NCI-H1092 treated with DMSO at 0.1 percent for 48 hours (cell line): ENCODE measurements at places on chromosomes 5 and 9.
A peak's percentile ranks its signal among the peaks of the same experiment; 100 is the strongest.

- no peak for DNase-seq
These were observed 80.3 kb upstream of the EQTN start for GRCh38 chr9:27377147-27377807.

- no peak for DNase-seq
These were observed 8.1 kb downstream of the TNFAIP8 start for GRCh38 chr5:119363936-119364335.

GRCh38 chr5:168895295-168896071 lies 316.3 kb upstream of the PANK3 start:
- no peak for DNase-seq

DNA sequence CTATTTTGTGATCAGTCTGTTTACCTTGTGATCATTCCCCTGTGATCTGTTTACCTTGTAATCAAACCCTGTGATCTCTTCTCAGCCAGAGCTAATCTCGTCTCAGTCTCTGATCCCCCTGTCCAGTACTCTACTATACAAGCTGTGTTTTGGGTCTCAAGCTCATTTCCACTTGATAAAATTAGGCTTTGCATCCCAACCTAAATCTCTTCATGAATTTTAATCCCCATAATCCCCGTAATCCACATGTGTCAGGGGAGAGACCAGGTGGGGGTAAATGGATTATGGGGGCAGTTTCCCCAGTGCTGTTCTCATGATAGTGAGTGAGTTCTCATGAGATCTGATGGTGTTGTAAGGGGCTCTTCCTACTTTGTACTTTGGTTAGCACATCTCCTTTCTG lies 157.2 kb downstream of the PRR16 start:
- no peak for DNase-seq

DNA sequence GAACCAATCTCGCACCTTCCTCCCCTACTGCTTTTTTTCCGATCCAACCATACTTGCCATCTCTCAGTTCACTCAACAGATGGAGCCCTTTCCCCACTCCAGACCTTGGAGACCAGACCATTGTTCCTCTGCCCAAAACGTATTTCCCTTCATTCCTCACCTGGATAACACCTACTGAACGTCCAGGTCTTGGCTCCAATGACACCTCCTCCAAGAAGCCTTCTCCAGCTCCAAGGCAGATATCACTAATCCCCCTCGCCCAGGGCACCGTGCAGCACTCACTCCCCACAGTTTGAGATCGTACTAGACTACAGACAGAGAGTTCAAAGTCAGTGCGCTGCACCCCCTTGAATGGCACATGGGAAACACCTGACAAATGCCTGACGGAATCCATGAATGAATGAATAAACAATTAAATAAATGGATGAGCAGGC lies 47.1 kb upstream of the AKNA start:
- peak; percentile 78 for DNase-seq

DNA sequence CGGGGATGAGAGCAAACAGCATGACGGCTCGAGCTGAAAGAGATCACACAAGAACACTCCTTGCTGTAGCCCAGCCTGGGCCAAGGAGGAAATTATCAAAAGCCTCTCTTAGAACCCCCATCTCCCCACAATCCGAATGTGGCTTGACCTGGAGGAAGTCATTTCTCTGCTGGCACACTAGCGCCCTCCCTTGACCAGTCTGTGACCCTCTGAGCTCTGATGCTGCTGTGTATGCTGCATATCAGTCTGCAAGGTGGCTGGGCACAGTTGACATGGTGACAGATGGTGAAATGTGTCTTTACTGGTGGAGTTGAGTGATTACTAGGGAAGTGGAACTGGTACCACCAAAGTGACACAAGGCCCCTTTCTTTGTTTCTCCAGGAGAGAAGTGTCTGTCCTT lies 3.3 kb downstream of the SLC46A2 start:
- DNase-seq = no peak

DNA sequence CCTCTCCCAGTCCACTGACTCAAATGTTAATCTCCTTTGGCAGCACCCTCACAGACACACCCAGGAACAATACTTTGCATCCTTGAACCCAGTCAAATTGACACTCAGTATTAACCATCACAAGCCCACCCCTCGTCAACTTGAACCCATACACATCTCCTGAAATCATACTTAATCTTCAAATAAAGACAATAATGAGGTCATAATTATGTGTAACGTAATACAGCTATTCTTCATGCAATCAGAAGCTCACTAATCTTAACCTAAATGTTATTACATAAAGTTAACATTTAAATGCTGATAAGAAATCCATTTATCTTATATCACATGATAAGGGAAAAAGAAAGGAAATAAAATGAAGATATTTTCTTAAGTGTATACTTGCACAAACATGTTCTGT lies 65.2 kb downstream of the PPIC start:
- DNase-seq = no peak

DNA sequence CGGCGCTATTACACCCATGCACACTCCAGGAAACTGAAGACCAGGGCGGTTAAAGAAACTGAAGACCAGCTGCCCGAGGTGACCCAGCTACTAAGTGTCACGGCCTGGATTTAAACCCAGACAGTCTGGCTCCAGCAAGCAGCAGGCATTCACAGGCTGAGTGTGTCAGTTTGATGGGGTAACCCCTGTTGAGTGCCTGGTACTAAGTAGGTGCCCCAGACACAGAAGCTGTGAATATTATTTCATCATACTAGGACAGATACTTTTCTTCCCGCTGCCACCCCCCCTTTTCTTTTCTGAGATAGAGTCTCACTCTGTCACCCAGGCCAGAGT lies 7.3 kb downstream of the ENG start:
- DNase-seq = no peak

DNA sequence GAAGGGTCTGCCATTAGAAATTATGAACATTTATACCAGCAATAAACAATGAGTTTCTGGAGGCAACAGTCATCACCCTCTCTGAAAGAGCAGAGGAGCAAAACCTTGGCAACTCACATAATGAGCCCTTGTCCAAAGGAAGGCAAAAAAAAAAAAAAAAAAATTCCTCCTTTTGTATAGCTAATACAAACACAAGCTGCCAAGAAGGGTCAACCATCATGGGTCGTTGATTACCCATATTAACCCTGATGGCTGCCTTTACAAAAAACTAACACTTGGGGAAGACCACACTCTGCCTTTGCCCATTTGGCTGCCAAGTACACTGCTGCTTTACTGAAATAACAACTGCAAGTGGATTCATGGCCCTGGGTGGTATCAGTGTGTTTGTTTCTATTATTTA lies 272.7 kb downstream of the ADAMTSL1 start:
- DNase-seq = no peak

DNA sequence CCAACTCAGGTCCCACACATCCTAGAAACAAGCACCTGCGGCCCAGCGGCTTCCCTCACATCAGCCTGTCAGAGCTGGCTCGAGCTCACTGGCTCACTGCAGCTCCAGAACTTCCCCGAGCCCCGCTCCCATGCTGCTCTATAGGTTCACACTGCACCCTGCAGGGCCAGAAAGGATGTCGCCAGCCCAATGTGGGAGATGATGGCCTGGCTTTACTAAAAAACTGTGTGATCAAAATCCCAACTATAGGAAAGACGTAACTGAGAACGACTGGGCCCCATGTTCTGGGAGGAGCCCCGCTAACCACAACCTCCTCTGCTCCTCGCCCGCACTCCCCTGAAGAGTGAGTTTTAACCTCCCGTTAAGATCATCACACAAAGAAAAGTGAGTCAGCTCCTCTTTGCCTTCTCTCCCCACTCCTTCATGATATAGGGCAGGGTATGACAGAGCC lies 4.6 kb downstream of the SURF4 start:
- no peak for DNase-seq

DNA sequence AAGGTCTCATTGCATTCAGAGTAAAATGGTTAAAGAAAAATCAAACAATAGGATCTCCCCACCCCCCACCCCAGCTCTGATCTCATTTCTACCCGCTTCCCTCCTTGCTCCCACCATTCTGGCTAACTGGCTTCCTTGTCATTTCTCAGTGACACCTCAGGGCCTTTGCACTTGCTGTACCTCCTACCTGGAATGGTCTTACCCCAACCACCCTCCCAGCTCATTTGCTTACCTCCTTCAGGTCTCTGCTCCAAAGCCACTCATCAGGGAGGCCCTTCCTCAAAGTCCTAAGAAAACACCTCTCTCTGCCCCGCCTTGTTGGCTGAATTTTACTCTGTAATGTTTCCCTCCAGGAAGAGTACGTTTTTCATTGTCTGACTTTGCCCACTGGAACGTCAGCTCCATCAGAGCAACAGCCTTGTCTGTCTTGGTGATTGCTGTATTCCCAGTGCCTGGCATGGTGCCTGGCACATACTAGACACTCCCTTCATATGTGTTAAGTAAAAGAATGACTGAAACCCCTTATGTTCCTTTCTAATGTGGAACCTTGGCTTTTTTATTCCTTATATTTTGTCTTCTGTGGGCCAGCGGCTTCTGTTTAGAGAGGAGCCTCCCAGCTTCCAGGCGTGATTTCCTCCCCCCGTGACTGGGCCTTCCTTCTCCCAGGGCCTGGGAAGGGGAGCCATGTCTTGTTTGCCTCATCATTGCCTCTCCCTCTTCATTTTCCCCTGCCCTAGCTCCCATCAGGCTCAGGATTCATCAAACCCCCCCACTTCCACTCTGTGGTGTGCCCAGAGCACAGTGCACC lies 26.9 kb downstream of the NEURL1B start:
- DNase-seq = no peak

GRCh38 chr9:4349816-4350418 lies 50.0 kb upstream of the GLIS3 start:
- DNase-seq = no peak

- DNase-seq = no peak
These were observed 94.0 kb downstream of the COL5A1 start for GRCh38 chr9:134735441-134736175.

DNA sequence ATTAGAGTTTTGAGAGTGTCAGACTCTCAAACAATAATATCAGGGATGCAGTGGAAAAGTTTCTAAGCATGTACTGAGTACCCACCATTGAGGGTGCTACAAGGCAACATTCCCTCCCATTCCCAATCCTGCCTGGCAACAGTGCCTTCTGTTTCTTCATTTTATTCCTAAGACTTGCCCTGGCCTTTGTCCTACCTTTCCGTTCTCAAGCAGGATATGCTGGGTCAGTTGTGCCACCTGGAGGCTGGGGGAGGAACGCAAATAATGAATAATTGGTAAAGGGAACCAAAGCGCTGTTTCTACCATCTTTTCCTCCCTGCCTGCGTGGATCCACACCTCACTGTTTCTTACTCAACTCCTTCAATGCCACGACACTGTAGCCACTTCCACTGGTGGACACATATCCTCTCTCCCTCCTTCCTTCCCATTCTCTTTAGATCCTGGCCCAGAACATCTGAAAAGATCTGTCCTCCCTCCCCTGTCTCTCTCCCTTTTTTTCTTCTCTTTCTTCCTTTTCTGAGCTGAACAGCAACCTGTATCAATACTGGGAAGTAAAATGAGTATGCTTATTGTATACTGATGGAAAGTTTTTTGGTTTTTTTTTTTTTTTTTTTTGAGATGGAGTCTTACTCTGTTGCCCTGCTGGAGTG lies 149.5 kb downstream of the C9orf152 start:
- DNase-seq = peak; percentile 45

DNA sequence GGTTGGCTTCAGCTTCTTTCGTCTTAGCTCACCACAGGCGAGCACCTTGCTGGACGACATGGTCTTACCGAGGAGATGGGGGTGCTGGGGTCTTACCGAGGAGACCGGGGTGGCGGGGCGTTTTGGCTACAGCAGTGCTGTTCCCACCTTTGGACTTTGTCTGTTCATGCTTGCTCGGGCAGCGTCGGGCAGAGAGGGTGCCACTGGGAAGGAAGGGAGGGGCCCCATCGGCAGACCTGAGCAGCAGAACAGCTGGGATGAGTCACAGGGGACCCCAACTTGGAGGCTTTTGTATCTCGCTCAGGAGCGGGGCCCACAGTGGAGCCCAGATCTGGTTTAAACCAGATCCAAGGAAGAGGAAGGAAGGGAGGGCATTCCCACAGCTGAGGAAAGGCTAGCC lies 106.0 kb upstream of the CACNA1B start:
- no peak for DNase-seq

DNA sequence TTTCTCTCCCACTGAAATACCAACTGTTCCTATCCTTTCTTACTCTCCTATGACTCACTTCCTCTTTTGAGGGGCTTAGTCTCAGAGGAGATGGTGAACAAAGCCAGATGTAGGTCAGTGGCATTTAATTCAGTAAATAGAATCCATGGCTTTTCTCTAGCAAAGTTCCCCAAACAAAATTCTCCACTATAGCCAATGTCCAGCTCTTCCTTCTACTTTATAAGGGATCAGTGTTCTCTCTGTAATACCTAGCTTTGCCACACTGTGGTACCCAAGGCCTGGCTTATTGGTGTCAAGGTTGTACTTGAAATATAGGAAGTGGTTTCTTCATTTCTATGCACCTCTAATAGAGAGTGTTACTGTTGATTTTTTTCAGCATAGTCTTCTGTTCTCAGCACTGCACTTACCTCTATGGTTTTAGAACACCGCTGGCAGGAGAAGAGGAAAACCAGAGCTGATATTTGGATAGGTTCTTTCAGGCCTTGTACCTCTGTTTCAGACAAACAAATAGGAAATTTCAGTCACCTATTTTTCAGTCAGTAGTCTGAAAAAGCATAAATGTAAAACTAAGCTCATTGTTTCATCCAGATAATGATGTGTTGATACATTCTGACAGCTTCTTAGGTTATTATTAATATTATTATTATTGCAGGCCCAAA lies 40.6 kb upstream of the ITGA2 start:
- peak; percentile 32 for DNase-seq

DNA sequence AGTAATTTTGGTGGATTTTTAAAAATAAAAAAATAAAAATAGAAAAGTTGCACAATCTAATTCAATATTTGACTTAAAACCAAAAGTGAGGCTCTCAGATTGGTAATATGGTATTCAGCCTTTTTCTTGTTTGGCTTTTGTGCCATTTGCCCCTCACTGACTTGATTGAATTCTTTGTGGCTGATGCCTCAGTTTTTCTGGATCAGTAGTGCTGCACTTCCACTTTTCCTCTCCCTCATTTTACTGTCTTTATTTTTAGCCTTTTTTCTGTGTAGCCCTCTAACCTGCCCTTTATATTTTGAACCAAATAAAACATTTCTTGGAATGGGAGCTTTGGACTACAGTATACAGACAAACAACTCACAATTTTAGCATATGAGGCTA lies 3.8 kb upstream of the MSMP start:
- DNase-seq = peak; percentile 53

DNA sequence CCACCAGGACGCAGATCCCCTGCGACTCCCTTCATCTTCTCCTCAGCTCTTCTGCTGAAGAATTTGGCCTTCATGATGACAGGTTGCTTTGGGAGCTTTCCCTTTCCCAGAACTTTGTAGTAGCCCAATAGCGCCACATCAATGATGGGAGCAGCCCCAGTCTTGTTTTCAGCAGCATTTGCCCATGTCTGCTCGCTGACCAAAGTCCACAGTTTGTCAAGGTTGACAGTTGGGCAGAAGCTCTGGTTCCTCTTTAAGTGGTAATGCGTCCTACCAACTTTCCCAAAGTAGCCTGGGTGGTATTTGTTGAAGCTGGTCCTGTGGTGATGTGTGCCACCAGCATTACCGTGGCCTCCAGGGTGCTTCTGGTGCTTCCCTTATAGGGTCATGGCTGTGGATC lies 62.2 kb downstream of the GCNT4 start:
- DNase-seq = no peak
